ENCODE measurements at places on chromosomes 7 and 10.

GRCh38 chr7:43700059-43700501 is 29.2 kb downstream of the COA1 start:
- DNase-seq: no peak

DNA sequence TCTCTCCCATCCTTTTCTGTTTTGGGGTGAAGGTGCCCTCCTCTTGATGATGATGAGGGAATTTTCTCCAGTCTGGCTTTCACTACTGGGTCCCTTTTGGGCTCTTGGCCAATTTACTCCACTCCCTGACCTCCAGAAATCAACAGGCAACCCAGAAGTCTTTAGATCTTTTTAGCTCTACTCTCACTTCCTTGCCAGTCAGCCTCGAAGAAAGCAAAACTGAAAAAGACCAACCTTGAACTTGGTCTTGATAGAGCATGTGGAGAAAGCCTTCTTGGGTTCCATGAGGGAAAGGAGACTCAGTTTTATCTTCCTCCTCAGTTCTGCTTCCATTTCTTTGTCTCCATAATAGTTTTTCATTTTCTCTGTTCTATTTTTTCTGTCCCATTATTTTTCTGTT is 91.4 kb upstream of the NPVF start:
- DNase-seq: no peak

DNA sequence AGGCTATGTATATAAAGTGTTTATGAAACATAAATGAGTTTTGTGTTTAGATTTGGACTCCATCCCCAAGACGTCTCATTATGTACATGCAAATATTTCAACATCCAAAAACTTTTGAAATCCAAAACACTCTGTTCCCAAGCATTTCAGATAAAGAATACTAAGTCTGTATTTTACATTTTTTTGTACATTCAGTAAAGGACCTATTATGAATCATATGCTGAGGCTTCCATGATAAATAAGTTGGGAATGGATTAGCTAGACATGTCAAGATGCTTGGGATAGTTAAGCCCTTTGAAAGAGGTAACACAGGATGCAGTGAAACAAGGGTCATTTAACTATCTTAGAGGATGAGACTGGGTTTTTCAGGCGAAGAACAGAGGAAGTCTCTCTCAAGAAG is 262.9 kb downstream of the SNX13 start:
- no peak for DNase-seq

GRCh38 chr7:113370910-113371309 is 252.6 kb upstream of the SMIM30 start:
- DNase-seq: no peak
